ENCODE measurements at places on chromosomes 16 and 17.

DNA sequence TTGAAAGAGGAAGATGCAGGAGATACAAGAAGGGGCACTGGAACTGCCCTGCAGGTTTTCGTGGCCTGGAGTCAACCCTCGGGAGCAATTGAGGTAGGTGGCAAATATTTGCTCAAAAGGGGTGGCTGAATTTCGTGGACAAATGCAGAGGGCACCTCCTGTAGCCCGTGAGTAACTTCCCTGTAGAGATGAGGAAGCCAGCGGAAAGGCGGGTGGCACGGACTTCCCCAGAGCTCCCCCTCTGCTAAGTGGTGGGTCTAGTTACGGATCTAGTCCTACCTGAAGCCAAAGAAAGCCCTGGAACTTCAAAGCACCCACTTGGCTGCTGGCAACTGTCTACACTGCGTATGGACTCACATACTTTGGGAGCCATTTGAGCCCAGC, 1.0 kb upstream of the ATP2C2 start:
- DNase-seq = no peak

GRCh38 chr17:77128896-77129567, 11.7 kb upstream of the SEC14L1 start:
- DNase-seq = no peak

- peak; percentile 67 for DNase-seq
Observed at GRCh38 chr16:83475108-83475507, 332.7 kb upstream of the HSBP1 start.

GRCh38 chr16:12160249-12160648, 183.7 kb downstream of the SNX29 start:
- DNase-seq = no peak

- no peak for DNase-seq
Observed at GRCh38 chr17:64057701-64058263, 37.3 kb upstream of the ICAM2 start.

- peak; percentile 67 for DNase-seq
Observed at GRCh38 chr16:9125658-9126505, 34.4 kb downstream of the HAPSTR1 start.

DNA sequence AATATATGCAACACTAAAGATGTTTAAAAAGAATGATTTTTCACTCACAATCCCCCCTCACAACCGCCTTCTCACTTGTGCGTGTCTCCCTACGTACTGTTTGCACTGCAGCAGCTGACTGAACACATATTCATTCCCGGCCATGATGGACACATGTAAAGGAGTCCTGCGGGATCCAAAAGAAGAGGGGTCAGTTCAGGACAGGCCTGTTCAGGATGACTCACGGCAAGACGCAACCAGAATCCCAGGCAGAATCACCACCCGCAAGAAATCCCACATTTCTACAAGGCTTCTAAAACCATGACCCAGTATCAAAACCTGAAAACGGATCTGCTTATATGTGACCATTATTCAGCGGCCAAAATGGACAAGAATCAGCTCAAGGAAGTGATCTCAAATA, 52.3 kb downstream of the CYB5D2 start:
- no peak for DNase-seq

GRCh38 chr17:35947156-35947585, 3.7 kb upstream of the LYZL6 start:
- DNase-seq = no peak

GRCh38 chr16:27485126-27485525, 64.6 kb downstream of the GTF3C1 start:
- no peak for DNase-seq

GRCh38 chr17:34644941-34645550, 65.7 kb downstream of the TMEM132E start:
- DNase-seq = no peak

- no peak for DNase-seq
Observed at GRCh38 chr17:28746611-28747050, 2.8 kb downstream of the TRAF4 start.

GRCh38 chr17:68089881-68090280, 54.3 kb downstream of the KPNA2 start:
- peak; percentile 49 for DNase-seq

- DNase-seq = no peak
Observed at GRCh38 chr17:50793007-50793406, 25.7 kb upstream of the ANKRD40CL start.

DNA sequence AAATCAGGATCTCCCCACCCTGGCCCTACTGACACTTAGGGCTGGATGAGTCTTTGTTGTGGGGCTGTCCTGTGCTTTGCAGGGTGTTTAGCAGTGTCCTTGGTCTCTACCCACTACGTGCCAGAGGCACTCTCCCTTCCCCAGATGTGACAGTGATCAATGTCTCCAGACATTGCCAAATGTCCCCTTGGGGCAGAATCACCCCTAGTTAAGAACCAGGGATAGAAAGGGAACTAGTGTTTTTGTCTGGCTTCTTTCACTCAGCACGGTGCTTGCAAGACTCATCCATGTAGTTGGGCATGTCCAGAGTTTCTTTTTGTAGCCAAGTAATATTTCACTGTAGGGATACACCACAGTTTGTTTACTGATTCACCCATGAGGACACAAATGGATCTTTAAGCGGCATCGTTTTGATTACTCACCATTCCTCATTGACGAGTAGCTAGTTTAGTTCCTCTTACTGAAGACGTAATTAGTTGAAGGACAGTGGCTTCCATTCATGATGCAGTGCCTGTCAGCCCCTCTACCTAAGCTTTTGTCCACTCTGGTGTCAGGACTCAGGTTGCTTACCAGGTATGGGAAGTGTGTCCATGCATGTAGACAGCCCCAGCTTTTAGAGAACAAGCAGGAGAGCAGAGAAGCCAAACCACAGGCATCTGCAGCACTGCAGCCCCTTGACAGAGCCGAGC, 26.0 kb upstream of the ITGB4 start:
- DNase-seq = no peak

DNA sequence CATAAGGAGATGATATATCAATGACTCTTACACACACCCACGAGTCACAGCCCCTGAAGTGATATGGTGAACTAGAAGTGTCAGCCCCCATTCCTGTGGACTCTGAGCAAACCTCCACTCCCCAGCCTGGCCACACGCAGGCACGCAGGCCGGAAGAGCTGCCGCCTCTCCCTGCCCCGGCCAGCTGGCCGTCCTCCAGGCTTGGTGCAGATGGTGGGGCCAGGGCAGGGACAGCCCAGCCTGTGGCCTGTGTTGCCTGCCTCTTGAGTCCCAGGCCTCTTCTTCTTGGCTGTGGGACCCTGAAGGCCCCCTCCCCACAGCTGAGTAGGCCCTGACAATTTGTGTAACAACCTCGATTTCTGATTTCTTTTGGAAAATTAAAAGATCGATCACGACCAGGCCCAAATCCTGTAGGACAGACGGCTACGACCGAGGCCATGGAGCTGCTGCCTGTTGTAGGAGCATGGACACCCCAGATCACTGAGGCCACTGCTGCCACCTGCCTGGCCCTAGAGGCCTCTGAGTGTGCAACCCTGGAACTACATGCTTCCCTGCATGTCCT, 10.0 kb upstream of the MPRIP start:
- DNase-seq = no peak

DNA sequence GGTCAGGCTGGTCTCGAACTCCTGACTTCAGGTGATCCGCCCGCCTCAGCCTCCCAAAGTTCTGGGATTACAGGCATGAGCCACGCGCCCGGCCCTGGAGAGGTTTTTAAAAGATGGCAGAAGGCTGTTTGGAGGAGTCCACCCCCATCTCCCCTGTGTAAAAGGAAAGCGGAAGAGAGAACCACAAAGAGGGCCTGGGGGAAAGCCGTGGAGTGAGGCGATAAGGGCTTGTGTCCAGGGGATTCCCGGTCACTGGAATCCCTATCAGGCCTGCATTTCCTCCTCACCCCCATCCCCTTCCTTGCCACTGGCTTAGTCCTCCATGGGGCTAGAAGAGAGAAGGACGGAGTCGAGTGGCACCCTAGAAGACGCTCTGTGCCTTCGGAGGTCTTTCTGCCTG, at the start of gene GP1BA:
Gene GP1BA (plus strand): TSS at position 315 of the 400 bp plus-strand sequence. CDS start 328 bp downstream, outside the sequence.
- no peak for DNase-seq

GRCh38 chr16:89289428-89290395, 72.2 kb downstream of the ZNF778 start:
- no peak for DNase-seq

- no peak for DNase-seq
Observed at GRCh38 chr17:72270273-72270924, 149.6 kb downstream of the SOX9 start.

- no peak for DNase-seq
Observed at GRCh38 chr16:25959221-25959620, 267.5 kb downstream of the HS3ST4 start.

GRCh38 chr17:67637901-67638641, 79.7 kb upstream of the NOL11 start:
- DNase-seq = no peak
